ENCODE measurements at places on chromosomes 16 and 17.

DNA sequence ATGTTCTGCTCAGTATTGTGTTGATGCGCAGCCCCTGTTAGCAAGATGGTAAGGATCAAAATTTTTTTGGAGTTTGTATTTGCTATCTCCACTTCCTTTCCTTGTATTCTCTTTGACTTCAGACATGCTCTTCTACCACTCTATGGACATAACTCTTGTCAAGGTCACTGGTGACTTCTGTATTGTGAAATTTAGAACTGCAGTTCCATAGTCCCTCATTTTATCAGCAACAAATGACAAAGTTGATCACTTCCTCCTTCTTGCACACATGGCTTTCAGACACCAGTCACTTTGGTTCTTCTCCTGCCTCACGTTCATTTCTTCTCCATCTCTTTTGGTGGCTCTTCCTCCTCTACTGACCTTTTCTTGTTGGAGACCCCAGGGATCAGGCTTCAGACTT lies 21.1 kb downstream of the COX11 start:
- DNase-seq, result no peak

DNA sequence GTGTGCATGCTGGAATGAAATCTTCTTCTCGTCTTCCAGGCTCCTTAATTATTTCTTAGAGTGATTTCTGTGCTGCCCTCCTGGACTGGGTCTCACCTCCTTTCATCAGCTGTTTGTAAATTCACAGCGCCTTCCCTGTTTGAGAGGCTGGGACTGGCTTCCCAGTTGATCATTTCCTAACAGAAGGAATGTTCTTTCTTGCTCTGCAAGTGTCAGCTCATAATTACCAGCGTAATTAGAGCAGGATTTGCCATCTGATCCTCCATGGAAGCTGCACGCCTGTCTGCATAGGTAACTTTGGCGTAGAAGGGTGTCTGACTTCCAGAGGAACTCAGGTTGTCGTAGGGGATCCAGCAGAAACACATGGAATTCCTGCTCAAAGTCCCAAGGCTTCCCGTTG lies 375.0 kb upstream of the EEF2KMT start:
- no peak for DNase-seq

DNA sequence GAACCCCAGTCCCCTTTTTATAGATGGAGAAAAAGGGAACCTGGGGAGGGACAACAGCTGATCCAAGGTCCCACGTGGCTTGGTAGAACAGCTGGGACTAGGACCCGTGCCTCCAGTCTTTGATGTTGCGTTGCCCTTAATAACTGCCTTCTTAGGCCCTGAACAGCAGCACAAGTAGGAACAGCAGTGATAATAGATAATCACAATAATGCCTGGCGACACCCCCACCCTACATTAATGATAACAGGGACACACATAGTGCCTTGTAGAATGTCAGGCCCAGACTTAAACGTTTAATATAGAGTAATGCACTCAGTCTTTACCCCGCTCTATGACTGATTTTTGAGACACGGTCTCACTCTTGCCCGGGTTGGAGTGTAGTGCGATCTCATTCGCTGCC lies 96.4 kb downstream of the ABCC6 start:
- no peak for DNase-seq

- peak; percentile 65 for DNase-seq
Measured at GRCh38 chr17:9432934-9433421, 142.6 kb downstream of the STX8 start.

DNA sequence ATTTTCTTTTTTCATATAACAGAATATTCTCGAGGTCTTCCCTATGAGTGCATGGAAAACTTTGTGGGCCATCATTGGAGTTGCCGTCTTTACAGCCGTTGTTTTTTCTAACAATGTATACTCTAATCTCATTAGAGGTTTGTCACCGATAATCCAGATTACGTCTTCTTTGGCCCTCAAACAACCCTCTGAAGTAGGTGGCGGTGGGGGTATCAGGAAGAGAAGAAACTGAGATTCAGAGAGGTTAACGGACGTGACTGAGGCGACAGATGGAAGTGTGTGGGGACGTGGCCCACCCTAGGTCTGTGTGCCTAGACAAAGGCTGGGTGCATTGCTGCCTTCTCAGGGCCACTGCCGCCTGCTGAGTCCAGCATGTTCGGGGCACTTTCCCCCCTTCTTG lies 63.7 kb downstream of the RPTOR start:
- DNase-seq, result no peak

- DNase-seq, result no peak
Measured at GRCh38 chr16:30117768-30118167, 4.4 kb upstream of the GDPD3 start.

- peak; percentile 30 for DNase-seq
Measured at GRCh38 chr16:28549301-28549899, 4.3 kb upstream of the SGF29 start.

- DNase-seq, result no peak
Measured at GRCh38 chr16:86026171-86026910, 127.4 kb downstream of the IRF8 start.

GRCh38 chr16:24036038-24036543 lies 200.3 kb downstream of the PRKCB start:
- DNase-seq, result no peak

DNA sequence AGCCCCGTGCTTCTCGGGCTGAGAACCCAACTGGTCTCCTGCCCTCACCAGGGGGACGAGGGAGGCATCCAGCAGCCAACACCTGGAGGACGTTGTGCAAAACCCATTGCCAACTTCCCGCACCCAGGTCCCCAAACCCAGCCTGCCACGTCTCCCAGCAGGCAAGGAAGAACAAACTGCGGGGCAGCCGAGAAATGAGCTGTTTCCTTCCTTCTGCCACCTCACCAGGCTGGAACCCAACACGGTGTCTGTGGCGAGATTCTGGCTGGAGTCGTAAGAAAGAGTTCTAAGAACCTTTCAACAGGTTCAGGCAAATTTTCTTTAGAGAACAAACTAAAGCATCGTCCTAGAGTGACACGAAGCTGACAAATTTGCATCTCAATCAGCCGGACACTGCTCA lies 3.6 kb downstream of the SLC43A2 start:
- no peak for DNase-seq

All from fibroblast of skin of back (primary cell).